ENCODE measurements at places on chromosomes 3 and 15. TPM values are rescaled to one million over a fixed set of nuclear protein-coding genes. Genes with fewer than 3 reads are reported as not detected.

The GOLGA8J gene
- 0.29 TPM for total RNA-seq

The PROS1 gene
- 87.5 TPM for total RNA-seq

The LNP1 gene
- total RNA-seq = 2.9 TPM

The CPB1 gene
- 1.1 TPM for total RNA-seq

The SNX1 gene
- 51.0 TPM for total RNA-seq

The PLA2G4D gene
- not detected for total RNA-seq

The THBS1 gene
- total RNA-seq = 8,941 TPM

The TF gene
- 0.88 TPM for total RNA-seq
